ENCODE measurements at places on chromosomes 2 and 18.

DNA sequence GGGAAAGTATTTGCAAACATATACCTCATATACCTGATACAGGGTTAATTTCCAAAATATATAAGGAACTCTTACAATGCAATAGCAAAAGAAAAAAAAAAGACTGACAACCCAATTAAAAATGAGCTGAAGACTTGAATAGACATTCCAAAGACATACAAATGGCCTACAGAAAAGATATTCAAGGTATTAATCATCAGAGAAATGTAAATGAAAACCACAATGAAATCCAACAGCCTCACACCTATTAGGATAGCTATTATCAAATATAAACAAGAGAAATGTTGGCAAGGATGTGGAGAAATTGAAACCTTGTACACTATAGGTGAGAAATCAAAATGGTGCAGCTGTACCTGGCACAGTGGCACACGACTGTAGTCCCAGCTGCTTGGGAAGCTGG is 25.7 kb downstream of the NR4A2 start:
- no peak for DNase-seq

DNA sequence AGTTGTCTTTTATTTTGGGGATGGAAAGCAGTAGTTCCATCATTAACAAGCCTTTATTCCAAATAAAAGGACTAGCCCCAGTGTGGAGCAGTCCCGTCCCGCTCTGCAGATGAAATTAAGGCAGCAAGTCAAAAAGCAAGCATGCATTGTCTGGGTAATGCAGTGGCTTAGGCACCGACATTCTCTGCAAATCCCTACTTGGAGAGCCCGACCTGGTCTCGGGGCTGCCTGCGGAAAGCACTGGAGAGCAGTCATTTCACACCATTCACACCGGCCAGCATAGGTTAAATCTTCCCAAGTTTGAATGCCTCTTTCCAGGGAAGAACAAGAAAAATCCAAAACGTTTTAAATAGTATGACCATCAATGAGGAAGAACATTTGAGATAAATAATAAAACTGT is 24.4 kb upstream of the RAB12 start:
- DNase-seq = no peak

DNA sequence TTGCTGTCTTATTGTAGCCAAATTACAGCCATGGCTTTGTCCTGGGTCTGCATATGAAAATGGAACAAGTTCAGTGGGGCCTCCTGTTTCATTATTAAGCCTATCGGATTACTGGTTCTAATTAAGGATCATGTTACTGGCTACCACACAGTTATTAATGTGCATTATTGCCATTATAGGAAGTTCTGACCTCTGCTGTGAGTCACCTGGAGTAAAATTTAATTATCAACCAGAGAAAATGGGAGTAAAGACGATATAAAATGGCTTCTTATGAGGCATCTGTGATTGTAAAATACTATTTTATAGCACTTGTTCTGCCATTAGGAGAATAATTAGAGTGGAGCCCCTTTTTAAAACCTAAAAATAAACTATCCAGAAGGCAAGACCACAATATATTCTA is 143.3 kb upstream of the ITGB6 start:
- DNase-seq = no peak

DNA sequence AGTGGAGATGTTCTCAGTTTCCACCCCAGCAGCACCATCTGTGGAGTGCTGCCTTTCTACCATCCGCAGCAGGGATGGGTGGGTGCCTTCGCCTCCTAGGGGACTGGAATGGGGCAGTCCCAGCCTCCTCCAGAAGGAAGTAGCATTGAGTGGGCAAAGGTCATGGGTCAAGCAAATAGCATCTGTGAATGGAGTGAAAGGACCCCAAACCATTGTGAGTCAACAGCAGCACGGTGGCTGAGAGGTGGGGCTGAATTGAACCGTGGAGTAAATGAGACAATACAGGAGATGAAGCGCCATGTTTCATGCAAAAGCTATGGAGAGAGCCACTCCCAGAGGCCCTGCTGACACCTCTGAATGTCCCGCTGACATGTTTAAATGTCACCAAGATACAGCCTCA is 9.7 kb downstream of the GPR55 start:
- DNase-seq = no peak

- no peak for DNase-seq
Measured at GRCh38 chr2:74201196-74201595, 2.8 kb downstream of the MTHFD2 start.

GRCh38 chr2:70527447-70528080 is 26.1 kb downstream of the TGFA start:
- DNase-seq = no peak

- DNase-seq = no peak
Measured at GRCh38 chr2:100365434-100365833, 43.1 kb upstream of the LONRF2 start.

- no peak for DNase-seq
Measured at GRCh38 chr18:3995476-3996102, 459.5 kb downstream of the DLGAP1 start.
